Activated CD4-positive, alpha-beta T cell treated with anti-CD3 and anti-CD28 coated beads, Interleukin-2, amount 50 U/mL, for 24 hours (primary cell): ENCODE measurements at places on chromosomes 4 and X.

DNA sequence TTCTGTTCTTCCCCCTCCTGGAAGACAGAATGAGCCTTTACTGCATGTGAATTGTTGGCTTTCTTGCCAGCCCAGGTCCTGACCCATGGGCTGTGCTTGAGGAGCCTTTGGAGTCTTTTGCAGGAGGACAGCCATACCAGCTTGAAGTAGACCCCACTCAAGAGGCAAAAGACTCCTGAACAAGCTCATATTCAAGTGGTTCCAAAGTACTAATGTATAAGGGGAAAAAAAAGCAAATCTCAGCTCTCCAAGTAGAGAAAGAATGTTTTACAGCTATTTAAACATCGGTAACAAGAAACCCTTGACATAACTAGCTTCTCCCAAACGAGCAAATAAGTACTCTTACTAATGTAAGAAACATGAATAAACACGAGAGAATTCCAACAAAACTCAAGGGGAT lies 174.9 kb upstream of the MXRA5 start:
- DNase-seq: no peak

GRCh38 chr4:68499021-68499420 lies 51.8 kb downstream of the TMPRSS11E start:
- no peak for DNase-seq

DNA sequence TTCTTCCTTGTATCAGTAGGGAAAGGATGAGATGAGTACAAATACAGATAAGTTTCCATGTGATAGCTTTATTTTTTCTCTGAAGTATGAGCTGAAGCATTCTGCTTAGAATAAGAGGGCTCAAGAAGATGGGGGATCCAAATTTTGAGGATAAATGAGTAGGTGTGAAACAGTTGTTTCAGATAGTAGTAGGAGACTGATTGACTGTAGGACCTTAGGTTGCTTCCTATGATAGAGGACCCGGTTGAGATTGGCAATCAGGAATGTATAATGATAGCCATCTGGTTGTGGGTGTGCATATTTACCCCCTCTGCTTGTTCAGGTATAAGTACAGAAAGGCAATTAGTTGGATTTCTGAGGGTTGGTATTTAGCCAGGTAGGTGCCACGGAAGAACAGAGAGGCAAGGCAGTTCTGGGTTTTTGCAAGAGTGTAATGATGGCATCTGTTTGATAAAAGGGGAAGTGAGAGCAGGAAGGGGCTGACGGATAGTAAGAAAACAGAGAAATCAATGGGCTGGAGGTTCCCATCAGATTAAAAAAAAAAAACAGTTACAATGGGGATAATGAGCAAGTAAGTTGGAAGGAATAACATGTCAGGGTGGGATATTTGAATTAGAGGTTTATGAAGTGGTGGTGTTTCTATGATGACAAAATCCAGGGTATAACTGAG lies 13.7 kb downstream of the OCRL start:
- no peak for DNase-seq

DNA sequence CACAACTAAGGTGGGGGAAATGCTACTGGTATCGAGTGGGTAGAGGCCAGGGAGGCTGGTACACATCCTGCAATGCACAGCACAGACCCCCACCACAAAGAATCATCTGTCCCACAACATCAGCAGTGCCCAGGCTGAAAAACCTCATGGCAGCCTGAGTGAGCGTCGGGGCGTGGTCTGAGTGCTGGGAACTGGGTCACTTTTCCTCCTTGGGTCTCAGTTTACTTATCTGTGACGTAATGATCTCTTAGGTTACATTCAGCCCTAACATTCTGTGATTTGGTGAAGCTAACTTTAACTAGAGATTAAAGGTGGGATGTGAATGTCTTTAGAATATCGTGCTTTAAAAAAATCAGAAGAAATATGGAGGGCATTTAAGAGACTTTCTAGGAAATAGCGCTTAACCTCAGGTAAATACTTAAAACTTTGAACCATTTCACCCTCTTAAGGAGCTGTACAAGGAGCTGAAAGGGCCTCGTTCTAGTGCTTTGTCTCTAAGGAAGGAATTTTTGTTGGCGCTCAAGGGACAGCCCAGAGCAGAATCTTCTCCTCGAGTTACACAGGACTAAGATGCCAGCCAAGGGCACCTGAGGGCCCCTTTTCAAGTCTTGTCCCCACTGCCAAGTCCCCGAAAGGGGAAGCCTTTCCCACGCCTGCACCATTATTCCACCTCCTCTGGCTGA lies 18.1 kb upstream of the TRIM2 start:
- no peak for DNase-seq

DNA sequence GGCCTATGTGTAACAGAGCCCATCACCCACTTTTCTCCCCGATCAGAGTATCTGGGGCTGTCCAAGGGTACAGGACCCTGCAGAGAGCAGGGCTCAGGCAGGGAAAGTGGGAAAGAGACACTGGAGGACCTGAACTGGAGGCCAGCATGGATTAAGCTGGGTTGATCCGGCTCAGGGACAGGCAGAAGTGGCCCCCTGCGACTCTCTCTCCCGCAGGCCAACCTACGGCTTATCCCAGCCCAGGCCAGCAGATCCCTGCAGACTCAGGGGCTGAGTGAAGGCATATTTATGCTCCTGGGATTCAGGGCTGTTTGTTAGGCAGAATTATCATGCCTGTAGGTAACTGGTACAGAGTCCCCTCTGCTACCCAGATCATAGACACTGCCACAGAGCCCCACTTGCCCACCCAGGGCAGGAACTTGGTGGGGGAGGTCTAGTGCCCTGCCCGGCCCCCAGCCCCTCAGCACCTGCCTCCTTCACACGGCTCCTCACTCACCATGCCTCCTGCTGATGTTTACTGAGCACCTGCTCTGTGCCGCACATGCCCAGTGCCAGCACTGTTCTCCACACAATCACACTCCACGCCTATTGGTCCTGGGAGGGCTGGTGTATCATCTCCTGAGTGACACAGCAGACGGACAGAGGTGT lies 87.3 kb downstream of the ADRA2C start:
- DNase-seq: no peak

GRCh38 chr4:7399440-7400234 lies 35.1 kb downstream of the PSAPL1 start:
- DNase-seq: no peak

- no peak for DNase-seq
These were observed 35.3 kb upstream of the SCRG1 start for GRCh38 chr4:173434231-173434630.

DNA sequence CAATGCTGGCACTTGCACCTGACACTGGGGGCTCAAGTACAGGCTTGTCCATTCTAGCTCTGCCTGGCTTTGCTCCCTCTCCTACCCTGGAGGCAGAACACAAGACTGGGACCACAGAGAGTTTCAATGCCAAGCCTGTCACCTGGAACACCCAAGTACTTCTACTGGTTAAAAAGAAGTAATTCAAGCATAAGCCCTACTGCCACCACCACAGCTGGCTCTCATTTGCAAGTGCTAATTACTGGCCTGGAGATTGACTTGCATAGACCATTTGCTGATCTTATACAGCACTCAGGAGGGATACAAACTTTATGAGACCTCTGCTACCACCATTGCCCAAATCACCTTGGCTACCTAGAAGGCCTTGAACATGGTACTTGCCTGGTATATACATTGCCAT lies 1550.9 kb downstream of the C4orf33 start:
- DNase-seq: no peak

DNA sequence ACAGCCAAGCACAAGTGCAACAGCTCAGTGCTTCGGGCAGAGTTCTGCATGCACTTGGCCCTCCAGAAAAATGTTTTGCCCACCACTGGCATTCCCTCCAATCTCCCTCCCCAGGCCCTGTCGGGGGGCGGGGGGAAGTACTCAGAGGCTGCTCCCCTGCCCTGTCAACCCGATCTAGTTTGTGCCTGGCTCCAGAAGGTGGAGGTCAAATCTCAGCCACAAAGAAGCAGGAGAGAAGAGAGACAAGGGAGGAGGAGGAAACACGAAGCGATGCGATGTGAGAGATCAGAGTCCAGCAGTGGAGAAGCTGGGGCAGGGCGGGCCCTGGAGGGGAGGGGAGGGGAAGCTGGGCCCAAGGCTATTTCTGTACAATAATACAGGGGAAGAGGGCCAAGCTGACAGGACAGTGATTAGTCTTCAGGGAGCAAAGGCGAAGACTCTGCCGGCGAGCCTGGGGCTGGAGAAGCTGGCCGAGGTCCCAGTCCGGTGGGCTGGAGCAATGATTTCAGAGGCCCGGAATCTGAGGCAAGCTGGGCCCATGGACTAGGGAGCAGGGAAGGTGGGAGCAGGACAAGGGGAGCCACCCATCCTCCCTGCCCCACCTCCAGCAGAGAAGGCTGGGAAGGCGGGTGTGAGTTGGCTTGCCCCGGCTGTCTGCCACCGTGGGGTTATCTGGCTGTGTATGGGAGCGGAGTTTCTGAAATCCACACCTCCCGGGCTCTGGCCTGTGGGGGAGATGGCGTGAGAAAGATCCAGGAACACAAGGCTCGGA lies 167.1 kb downstream of the EFNB1 start:
- DNase-seq: no peak
